ENCODE measurements at places on chromosomes 1 and 21.

DNA sequence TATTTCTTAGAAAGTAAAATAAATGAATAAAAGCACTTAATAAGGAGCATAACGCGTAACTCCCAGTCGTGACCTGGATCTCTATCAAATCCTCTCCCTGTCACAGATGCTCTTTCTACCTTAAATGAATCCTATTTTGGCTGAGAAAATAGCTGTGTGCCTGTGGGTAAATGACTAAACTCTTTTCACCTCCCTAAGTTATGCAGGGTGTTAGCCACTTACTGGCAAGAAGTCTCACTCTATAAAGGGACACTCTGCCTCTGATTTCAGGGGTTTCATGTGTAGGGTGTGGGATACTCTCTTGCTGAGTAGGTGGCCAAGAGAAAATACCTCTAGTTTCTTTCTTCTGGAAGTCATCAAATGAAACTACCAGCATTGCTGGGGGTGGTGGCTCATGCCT lies 24.3 kb upstream of the PPP1R15B start:
- no peak for DNase-seq

- no peak for DNase-seq
Measured at GRCh38 chr1:34663031-34663430, 91.8 kb upstream of the GJB5 start.

DNA sequence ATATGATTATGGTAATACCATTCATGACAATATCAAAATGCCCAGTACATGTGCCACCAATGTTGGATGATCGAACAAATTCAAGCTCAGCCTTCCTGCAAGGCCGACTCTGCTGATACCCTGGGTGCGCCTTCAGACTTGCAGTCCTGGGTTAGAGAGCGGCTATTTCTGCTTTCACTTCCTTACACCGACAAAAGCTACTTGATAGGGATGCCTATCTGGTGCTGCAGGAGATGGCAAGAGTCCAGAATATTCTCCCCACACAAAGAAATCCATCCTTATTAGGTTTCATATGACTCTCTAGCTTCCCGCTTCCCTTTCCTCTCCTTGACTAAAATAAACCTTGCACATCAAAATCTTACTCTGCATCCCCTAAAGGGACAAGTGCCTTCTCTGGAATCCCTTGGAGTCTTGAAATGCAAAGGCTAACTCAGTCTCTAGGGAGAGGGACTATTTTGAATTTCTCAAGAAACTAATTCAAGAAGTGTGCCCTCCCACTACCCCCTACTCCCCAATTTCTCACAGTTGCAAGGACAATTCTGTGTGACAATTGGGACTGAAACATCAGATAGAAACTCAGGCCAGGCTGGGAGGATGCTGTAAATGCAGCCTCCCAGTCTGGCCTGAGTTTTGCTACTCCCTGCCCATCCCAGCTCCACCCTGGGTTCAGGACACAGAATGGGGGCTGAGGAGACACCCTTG lies 103.1 kb upstream of the USP24 start:
- DNase-seq: no peak

DNA sequence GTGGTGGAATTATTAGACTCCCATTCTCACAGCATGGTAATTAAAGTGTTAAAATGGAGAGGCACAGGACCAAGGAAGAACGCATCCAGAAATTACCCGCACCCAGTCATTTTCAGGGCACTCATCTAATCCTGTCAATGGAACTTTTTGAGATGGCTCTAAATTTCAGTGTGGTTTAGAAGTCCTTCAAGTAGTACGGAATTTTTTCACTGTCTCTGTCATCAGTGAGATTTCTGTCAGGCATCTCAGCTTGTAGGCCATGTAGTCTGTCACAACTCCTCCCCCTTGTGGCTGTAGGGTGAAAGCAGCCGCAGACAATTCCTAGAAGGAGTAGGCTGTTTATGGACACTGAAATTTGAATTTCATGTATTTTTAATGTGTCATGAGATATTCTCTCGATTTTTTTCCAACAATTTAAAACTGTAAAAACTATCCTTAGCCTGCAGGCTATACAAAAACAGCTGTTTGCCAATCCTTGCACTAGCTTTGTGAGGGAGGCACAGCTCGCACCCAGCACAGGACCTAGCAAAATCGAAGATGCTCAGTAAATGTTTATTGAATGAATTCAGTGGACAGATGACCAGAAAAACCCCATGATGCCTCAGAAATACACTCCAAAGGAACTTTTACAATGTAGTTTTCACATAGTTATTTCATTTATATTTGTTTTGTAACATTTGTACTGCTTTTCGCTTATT lies 6.6 kb upstream of the NUP133 start:
- DNase-seq: no peak

GRCh38 chr1:155182052-155182550 lies 8.5 kb downstream of the TRIM46 start:
- DNase-seq: no peak

DNA sequence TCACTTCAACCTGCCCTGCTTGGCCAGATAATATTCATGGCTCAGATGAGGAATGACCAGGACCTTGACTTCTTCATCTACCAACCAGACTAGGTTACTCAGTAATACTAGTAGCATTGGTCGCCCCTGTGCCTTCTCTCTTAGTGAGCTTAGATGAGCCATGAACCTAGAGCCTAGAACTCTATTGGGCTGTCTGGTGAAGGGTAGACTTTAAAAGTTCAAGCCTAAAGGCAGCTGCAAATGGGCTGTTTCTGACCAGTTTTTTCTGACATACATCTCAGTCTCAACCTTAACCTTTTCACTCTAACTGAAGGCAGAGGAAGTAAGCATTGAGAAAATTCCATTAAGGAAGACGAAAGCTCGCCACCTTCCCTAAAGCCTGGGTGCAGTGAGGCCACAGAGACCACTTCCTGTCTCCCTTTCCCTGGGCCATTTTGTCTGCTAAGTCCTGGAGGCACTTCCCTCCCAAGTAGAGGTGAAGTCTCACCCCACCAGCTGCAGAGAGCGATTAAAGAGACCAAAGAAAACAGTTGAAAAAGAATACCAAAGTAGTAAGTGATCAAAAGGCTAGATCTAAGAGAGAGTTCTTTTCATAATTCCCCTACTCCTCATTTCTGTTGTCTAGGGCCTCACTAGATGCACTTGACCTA lies 53.3 kb downstream of the MTR start:
- DNase-seq: no peak

DNA sequence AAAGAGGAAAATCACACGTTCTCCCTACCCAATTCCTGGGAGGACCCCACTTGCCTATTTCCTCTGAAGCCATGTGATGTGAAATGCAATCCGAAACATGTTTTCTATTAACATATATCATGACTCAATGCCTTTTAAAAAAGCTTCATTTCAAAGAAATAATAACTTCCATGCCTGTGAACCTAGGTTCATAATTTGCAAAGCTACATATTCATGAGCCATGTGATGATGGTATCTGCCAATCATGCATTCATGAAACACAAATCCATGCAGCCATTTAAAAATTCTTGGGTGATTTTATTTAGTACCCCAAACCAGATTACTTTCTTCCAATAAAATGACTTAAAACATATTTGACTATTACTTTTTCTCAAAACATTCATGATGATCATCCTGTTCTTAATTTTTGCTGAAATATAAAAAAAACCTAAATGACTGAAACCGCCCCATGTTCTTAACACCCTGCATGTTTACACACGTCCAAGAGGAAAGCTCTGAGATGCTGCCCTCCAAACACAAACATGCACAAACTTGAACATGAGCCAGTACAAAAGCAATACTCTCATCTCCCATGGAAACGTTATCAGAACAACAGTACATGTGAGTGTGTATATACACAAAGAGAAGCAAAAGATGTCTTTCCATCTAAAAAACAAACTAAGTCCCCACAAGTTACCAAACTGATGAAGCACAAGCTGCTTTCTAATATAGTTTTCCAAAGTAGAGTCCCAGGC lies 140.1 kb downstream of the TGFBR3 start:
- DNase-seq: no peak

- DNase-seq: peak; percentile 41
Measured at GRCh38 chr1:93614986-93615581, 66.6 kb downstream of the BCAR3 start.

DNA sequence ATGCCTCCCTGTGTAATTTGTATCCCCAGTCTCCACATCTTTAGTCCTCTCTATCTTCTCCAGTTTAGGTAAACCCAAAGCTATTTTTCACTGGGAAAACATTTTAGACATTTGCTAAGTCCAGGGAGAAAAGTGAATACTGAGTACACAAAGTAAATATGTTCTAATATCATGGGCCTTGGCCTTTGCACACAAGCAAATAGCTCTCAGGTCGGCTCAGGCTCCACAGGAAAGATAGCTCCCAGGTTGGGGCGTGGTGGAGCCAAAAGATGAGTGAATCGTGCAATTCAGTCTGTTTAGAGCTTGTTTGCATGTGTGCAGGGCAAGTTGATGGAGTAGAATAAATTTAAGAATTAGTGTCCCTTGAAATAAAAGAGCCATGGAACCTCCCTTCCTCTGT lies 7.9 kb downstream of the RGSL1 start:
- DNase-seq: no peak

DNA sequence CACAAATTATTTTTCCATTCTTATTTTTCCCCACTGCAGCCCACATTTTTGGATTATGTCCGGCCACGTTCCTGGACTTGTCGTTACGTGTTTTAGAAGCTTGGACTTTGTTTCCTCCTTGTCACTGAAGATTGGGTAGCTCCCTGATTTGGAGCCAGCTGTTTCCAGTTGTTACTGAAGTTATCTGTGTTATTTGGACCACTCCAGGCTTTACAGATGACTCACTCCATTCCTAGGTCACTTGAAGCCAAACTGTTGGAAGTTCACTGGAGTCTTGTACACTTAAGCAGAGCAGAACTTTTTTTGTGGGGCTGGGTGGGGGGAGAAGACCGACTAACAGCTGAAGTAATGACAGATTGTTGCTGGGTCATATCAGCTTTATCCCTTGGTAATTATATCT lies 12.2 kb upstream of the AXDND1 start:
- DNase-seq: no peak

GRCh38 chr1:147545133-147545532 lies 3.8 kb downstream of the BCL9 start:
- peak; percentile 68 for DNase-seq

DNA sequence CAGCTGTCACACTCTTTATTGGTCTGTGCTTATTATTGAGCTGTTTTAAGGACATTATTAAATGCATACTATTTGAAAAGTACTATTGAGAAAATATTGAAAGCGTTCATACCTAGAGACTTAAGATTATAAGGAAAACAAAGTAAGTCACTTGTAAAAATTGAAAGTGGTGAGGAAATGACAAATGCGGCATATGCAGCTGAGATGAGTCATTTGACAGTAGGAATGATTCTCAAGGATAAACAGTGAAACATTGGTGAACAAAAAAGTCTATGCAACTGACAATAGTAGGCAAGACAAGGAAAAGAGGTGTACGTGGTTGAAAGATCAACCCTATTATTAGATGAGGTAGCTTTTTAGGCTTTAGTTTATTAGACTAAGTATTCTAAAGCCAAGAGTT lies 82.6 kb upstream of the MAP10 start:
- DNase-seq: no peak

- DNase-seq: no peak
Measured at GRCh38 chr21:35179990-35180540, 131.0 kb upstream of the RUNX1 start.

DNA sequence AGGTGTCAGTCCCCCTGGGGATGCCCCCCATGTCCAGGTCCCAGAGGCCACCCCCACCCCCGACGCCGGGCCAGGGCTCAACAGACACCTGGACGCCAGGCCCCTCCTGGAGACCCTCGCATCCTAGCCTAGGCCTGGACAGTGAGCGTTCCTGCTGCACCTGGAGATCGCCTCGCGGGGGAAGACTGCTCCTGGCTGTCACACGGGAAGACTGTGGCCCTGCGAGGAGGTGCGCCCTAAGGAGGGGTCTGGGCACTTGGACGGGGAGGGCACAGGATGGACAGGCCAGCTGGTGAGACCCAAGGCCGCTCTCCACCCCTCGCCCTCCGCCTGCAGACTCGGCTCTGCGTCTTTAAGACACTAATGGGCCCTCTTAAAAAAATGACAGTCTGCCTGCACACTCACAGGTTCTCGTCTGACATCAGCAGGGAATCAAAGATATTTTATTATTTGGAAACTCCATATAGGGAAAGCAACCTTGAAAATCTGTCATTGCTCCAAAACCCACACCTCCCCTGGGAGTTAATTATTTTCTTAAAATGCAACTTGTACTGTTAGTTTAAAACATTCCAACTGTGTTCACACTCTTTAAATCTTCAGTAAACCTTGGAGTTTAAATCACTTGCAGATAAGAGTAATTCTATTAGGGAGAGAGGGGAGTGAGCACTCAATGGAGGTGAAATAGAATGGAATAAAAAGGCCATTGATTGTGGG lies 45.6 kb upstream of the ACTRT2 start:
- no peak for DNase-seq

- DNase-seq: no peak
Measured at GRCh38 chr1:83006271-83006670, 992.7 kb downstream of the TTLL7 start.

DNA sequence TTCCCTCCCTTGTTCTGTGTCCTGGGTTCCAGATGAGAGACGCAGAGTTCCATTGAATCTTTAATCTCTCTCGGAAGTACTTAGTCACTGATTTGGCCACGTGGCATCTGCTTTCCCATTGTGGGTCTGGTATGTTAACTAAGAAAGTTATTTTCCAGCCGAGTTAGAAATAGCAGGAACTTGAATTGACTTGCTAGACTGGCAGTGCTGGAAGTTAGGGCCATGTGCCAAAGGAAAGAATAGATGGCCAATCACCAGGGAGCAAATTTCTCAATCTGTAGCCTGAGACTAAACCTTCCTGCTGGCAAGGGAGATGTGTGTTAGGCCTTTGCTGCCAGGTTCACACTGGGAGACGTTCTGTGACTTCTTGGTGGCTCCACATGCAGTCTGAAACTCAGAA lies 24.2 kb upstream of the SLFNL1 start:
- DNase-seq: no peak

DNA sequence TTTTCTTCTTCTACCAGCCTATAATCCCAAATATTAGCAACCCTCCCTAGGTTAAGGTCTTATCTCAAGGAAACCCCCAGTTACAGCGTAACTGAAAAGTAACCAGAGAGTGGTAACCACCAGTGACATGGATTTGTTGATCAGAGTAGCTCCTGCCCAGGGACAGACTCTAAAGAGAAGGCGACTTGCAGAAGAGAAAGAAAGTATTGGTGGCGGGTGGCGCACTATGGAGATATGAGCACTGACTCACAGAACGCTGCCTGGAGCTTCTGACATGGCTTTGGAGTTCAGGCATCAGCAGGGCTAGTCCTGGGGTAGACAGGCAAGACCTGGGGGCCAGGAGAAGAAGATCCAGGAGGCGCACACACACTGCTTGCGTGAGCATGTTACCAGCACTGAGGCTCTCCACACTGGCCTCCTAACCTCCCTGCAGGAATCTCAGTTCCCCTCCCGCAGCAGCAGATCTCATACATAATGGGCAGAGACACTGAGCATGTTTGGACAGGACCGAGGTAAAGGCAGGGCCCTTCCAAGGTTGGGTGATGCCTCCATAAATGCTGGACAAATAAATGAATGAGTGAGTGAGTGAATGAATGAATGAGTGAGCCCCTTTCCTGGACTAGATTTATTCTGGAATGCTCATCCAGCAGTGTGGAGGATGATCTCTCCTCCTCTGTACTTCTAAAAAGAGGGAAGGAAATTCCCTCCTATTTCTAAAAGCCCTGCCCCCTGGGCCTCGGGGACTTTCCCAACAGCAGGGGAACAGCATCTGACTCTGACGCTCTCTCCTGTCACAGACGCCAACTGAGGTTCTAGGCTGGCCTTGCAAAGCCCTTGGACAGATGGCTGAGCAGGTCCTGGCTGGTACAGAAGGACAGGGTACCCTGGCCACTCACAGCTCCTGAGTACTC lies 175.5 kb downstream of the CLIC6 start:
- no peak for DNase-seq

GRCh38 chr1:150479927-150480352 lies 7.3 kb upstream of the TARS2 start:
- DNase-seq: no peak

GRCh38 chr1:53979712-53980450 lies 33.7 kb downstream of the LRRC42 start:
- no peak for DNase-seq
